Heart right ventricle (tissue), 16 donors: ENCODE measurements at places on chromosomes 3 and 15. TPM values are rescaled to one million over a fixed set of nuclear protein-coding genes. Genes with fewer than 3 reads are reported as not detected.
A peak's percentile ranks its signal among the peaks of the same experiment; 100 is the strongest.

- DNase-seq = no peak
Observed at GRCh38 chr3:127390365-127391025, 102.6 kb upstream of the PRR20G start.

DNA sequence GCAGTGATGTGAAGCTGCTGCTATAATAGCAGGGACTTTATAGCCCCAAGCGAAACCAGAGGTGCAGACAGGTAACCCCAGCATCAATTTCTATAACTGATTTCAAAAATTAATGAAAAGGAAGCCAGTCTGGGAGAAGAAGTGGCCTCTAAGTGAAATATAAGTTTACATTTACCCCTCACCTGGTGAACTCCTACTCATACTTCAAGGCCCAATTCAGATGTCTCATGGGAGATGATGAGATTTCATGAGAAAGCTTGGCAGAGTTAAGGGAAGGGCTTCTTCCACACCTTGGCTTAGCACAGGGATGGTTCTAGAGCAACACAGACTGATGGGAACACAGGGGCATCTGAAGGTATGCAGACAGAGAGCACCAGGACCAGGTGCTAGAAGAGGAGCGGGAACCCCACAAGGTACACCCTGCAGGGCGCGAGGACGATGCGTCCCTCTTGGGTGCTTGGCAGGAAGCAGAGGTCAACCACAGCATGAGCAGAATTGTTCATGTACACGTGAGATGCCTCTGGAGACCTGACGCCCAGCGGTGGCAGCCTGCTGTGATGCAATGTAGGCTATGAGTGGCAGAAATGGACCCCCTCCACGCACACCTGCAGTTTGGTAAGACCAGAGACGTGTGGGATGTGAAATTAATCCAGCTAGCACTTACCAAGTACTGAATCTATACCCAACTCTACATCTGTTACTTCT, 102.9 kb downstream of the SRGAP3 start:
- no peak for DNase-seq

DNA sequence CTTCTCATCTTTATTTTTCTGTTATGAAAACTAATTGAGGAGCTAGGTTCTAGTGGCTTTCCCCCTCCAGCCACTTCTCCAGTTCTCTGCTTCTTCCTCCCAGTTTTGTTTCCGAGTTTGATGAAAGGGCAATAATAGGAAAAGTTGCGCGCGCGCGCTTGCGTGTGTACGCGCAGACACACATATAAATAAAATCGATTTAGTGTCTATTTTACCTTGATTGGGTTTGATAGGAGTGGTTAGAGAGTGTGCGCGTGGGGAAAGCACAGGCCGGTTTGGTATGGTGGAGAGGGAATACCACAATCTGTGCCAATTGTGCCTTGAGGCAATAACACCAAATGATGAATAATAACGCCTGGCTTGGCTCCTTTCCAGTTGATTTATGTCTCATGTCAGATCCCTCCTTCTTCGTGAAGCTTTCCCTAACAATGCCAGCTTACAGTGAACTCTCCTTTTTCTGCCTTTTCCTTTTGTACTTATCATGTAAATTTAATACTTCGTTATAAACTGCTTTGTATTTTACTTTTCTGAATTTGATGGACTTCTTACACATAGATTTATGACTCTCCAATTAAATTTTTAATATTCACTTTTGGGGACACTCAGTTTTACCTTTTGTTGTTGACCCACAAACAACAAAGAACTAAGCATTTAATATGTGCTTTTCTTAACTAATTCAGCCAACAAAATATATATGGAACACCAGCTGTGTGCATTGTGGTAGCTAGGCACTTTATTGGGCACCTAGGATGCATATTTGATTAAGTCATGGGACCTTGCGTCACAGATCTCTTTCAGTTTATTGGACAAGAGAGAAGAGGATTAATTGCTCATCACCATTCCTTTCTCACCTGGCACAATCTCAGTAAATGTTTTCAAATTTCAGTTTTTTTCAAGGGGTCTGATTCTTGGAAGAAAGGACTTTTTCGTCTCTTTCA, 1.7 kb downstream of the TIPARP start:
- DNase-seq = peak; percentile 27

DNA sequence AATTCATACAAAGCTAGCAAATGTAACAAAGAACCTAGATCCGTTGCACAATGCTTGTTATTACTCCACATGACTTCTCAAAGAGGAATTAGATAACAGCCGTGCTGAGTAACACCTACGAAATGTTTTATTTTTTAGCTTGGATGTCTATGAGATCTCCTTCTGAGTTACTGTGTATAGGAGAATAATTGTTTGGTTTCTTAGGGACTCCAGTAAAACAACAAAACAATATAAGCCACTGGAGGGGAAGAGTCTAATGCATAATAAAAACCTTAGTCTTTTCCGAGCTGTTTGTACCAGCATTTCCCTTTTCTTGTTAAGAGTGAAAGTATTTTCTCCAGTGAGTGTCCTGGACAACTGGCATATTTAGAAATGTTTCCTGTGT, 15.6 kb downstream of the SNAP23 start:
- no peak for DNase-seq

GRCh38 chr3:78846718-78847117, 921.1 kb downstream of the ROBO1 start:
- DNase-seq = no peak

DNA sequence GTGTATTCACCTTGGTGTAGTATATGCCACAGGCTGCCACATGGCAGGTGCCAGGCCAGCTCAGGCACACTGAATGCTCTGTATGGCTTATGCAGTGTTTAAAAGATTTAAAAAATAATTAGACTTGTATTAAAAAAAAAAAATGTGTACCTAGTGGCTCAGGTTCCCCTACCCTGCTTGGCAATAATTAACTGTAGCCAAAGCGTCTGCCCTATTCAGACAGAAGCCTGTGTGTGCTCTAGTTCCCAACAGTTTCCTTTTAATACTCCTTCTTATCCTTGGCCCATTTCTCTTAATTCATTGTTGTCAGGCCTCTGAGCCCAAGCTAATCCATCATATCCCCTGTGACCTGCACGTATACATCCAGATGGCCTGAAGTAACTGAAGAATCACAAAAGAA, 752.2 kb upstream of the CFAP20DC start:
- no peak for DNase-seq

DNA sequence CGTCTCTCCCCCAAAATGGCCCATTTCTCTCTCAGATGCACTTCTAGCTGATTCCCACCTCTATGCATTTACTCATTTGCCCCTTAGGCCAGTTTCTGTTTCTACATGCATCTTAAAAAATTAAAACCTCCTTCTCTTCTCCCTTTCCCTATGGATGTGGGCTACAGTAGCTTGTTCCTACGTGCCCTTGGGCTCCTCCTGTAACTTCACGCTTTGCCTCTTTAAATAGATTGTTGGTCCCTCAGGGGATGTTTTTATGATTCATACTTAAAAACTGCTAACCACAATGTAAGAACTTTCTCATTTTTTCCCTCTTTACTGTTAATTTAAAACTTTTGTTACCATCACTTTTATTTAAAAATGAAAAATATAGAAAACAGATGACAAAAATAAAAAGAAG, 185.6 kb upstream of the MRPL3 start:
- DNase-seq = no peak

DNA sequence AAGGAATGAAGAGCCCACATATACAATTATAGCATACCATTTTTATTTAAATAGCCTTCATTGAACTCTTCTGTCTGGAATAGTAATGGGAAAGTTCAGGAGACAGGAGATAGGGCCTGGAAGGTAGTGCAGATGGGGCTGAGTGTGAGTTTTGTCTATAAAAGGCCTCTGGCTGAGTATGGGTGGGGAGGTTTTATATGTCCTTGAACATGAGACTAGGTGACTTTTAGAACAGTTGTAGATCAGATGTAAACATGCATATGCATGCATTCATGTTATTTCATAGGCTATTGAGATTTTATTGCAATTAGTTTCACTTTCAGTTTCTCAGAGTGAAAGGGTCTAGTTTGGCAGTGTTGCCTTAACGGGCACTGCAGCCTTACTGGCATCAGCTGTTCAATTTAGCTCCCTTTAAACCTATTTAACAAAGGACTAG, 27.1 kb downstream of the CGGBP1 start:
- DNase-seq = no peak

- DNase-seq = no peak
Observed at GRCh38 chr3:118938183-118938961, 96.3 kb downstream of the IGSF11 start.

GRCh38 chr3:187831125-187832051, 86.1 kb upstream of the BCL6 start:
- DNase-seq = no peak

GRCh38 chr15:89947385-89947784, 34.6 kb upstream of the ARPIN start:
- no peak for DNase-seq

DNA sequence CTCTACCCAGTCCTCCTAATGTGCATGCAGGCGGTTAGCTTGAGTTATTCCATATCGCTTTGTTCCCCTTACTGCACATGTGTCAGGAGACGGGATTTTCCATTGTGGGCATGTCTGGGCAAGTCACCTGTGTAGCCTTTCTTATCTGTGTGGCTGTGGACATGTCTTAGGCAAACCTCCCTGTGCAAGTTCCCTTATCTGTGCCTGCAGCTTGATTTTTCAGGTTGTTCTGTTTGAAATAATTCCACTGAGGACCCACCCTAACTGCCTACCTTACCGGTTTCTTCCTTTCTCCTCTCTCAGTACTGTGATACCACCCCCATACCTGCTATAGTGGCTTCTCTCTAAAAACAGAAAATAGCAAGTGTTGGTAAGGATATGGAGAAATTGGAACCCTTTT, 113.6 kb downstream of the NEO1 start:
- no peak for DNase-seq

- no peak for DNase-seq
Observed at GRCh38 chr3:168165390-168166269, 69.9 kb upstream of the GOLIM4 start.

GRCh38 chr3:53144862-53145712, 14.9 kb upstream of the RFT1 start:
- DNase-seq = no peak

GRCh38 chr3:7630925-7631324, 770.0 kb downstream of the GRM7 start:
- peak; percentile 25 for DNase-seq

- DNase-seq = no peak
Observed at GRCh38 chr15:88864861-88865497, 30.4 kb downstream of the HAPLN3 start.

DNA sequence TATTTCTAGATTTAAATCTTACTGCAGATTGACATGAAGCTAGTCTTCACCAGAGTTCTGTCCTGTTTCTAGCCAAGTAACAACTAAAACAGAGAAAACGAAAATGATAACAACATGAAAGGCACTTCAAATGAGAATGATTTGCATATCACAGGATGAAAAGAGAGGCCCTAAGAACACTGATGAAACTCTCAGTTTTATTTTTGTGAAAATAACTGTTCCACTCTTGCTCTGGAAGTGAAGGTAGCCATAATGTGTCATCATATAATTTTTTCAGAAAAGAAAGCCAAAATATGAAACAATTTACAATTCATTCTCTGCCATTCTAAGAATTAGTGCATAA, 274.4 kb downstream of the ADAMTSL3 start:
- DNase-seq = no peak

The NPAP1 gene
- polyA plus RNA-seq = under 0.01 TPM

The CD200R1 gene
- polyA plus RNA-seq = 0.16 TPM

The CHDH gene
- 1.7 TPM for polyA plus RNA-seq

The ITIH1 gene
- polyA plus RNA-seq = not detected

The LRRC31 gene
- polyA plus RNA-seq = not detected

The PIGZ gene
- 7.3 TPM for polyA plus RNA-seq

The IQCF5 gene
- polyA plus RNA-seq = not detected

The ANKUB1 gene
- not detected for polyA plus RNA-seq

The TRH gene
- polyA plus RNA-seq = 0.01 TPM

The CCDC51 gene
- polyA plus RNA-seq = 11.0 TPM

The WDR49 gene
- 0.06 TPM for polyA plus RNA-seq

The CYP1A1 gene
- polyA plus RNA-seq = 0.20 TPM

The MUSTN1 gene
- polyA plus RNA-seq = 182 TPM
